Endothelial cell (in vitro differentiated cells): ENCODE measurements at places on chromosomes 2 and 18.
A peak's percentile ranks its signal among the peaks of the same experiment; 100 is the strongest.

DNA sequence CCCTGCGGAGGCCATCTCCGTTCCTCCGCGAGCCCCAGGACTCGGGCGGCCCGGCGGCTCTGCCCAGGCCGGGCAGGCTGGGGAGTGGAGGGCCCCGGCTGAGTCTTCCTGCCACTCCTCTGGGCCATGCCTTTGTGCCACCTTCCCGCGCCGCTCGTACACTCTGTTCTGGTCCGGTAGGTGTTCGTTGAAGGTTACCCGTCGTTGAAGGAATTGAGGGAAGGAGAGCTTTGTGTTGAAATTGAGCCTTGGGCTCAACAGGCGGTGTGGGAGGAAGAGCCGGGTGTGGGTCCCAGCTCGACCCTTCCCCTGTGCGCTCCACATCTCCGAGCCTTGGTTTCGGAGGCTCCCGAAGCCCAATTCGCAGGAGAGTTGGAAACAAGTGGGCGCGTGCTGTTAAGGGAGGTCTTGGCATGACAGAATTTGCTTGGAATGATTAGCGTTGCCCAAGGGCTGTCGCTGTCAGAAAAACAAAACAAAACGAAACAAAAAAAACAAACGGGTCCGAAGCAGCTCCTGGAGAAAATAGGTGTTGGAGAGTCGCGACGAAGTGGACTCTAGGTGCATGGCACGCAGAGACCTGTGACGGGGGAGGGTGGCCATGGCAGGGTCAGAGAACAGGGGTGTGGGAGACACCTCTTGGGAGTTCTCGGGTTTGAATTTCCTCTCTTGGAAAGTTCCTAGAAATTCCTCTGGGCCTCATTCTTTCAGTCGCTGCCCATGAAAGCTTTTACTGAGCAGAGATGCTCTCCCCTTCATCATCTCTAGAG, 1.2 kb upstream of the MZT2A start:
- DNase-seq, result peak; percentile 29

DNA sequence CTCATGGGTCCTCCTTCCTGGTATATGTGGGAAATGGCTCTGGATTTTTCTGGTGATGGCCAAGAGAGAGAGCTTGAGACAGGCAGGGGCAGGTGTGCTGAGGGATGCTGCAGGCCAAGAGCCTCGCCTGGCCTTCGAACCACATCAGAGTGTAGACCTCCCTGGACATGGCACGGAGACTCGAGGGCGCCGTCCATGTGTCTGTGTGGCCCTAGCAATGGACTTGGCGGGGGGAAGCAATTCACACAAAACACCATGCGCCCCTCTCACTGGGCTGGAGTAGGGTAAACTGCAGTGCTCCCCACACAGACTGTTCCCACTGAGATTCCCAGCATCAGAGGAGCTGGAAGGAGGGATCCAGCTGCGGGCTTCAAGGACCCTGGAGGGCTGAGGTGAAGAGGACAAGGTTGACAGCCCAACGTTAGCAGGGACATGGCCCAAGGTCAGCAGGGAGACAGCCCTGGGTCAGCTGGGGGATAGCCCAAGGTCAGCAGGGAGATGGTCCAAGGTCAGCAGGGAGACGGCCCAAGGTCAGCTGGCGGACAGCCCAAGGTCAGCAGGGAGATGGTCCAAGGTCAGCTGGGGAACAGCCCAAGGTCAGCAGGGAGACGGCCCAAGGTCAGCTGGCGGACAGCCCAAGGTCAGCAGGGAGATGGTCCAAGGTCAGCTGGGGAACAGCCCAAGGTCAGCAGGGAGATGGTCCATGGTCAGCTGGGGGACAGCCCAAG, 75.4 kb upstream of the HDAC4 start:
- DNase-seq, result no peak

DNA sequence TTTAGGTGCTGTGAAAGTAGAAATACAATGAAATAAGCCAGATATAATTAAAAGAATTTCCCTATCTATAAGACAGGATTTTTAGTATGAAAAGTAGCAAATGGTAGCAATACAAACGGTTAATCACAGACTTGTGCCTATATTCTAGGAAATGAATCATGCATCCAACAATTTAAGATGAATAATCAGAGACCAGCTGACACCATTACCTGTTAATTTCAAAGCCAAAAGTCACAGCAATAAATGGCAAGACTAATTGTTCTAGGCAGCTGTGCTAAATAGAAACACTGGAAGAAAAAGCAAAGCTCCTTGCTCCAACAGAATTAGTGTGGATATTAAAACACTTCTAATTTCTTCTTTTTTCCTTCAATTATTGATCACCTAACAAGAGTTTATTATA, 35.1 kb upstream of the MPP4 start:
- no peak for DNase-seq

DNA sequence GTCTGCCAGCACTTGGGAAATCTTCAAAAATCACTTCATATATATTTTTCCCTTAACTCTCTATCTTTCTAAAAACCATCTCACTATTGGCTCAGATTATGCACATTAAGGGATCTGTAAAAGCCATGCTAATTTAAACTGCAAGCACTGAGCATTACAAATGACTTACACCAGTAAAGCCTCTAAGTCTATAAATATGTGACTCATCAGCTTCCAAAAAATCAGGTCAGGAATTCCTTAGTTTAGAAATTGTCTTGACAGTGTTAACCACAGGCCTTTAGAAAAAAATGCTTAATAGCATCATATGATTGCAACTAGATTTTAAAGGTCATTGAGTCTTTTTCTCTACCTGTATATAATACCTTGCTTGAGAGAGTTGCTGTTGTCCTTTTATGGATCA, 1113.6 kb upstream of the PIK3C3 start:
- DNase-seq, result no peak

DNA sequence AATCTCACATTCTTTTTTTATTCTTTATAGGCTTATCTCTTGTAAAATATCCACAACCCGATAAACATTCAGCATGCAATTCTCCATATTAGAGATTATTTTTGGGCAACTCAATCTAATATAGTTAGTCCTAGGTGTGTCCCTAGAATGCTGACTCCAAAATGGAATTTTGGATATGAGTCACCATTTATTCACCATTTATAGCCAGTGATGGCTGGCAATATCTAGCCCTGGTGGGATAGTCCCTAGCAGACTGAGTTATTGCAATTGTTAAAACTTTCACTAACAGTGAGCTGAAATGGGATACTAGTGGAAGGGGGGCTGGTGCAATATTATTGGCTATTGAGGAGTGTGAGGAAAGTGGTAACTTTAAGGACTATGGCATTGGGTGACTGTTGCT, 401.6 kb downstream of the SLC4A3 start:
- no peak for DNase-seq

DNA sequence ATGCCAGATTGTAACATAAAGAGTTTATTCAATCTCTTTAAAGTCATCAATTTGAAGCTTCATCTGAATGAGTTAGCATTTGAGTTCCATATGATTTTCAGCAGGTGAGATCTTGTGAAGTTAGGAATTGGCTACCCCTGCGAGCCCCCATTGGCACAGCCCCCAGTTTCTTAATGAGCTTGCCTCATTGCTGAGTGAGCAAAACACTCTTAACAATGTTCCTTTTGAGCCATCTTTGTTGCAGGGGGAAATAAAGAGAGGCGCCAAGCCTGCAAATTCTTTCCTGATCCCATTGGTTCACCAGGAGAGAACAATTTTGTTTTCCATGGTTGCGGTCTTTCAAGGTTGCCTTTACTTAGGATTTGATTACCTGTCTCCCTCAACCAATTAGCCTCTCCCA, 18.7 kb downstream of the DPP10 start:
- no peak for DNase-seq

DNA sequence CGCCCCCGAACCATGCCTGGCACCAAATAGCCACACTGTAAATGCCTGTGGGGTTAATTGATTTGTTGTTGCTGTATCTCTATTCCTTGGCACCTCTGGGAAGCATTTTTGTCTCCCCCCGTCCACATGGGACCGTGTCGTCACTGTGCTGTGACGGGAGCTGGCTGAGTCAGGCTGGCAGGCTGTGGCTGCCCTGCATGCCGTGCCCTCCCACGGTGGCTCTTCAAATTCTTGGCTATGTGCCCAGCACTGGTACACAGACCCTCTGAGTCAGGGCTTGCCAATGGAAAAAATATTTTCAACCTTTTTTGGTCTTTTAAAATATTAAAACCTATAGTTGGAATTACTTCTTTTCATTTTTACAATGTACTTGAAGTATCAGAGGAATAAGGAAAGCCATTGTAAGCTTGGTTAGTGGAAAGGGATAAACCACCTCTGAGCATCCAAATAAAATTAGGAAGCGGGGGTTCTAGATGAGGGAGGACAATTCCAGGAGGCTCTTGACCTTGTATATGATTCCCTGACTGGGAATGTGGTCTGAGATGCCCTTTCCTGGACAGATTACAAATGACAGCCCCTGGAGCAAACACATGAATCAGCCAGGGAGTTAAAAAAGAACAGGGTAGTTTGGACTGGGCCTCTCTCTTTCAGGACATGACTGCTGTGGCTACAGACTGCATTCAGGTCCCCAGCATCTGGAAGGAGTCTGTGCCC, 59.4 kb downstream of the DGKD start:
- no peak for DNase-seq

DNA sequence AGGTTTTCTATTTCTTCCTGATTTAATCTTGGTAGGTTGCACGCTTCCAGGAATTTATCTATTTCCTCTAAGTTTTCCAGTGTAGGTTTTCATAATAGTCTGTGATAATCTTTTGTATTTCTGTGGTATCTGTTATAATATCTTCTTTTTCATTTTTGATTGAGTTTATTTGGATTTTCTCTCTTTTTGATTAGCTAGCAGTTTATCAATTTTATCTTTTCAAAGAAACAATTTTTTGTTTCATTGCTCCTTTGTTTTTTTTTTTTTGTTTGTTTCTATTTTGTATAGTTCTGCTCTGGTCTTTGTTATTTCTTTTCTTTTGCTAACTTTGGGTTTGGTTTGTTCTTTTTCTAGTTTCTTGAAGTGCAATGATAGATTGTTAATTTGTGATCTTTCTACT, 51.3 kb downstream of the G6PC2 start:
- no peak for DNase-seq

- peak; percentile 41 for DNase-seq
These were observed 10.5 kb downstream of the GDF7 start for GRCh38 chr2:20677301-20678085.

DNA sequence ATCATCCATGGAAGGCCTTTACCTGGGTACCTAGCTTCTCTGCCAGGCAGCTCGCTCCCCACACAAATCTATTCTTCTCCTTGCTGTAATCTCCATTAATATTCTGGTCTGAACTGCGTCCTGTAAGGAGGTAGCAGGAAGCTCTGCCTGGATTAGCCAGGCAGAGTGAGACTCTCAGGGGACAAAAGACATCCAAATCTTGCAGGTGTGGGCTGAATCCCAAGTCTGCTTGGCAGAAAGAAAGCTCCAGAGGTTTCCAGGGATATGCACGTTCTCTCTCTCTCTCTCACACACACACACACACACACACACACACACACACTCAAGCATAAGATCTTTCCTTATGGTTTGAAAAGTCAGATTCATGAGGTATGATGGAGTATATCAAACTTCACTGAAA, 66.5 kb downstream of the THNSL2 start:
- DNase-seq, result no peak

- no peak for DNase-seq
These were observed 11.0 kb downstream of the ADRA2B start for GRCh38 chr2:96105152-96105915.

DNA sequence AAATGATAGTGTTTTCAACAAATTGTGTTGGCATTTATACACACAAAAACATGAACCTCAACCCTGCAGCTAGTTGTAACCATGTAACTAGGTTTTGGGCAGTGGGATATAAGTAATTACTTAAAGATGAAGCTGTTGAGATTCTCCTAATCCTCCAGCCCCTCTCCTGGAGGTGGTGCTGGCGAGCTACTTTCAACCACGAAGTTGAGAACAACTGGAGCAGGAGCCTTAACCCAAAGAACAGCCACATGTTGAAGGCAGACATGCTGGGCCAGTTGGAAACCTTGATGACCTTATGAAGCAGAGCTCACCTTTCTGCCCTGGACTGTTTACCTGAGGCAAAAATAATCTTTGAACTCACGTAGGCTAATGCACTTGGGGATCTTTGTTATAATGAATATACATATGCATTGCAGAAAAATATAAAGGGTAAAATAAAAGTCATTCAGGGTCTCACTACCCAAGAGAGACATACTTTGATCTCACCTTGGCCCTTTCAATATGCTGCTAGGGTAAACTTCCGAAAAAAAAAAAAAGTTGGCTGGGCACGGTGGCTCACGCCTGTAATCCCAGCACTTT, 89.6 kb upstream of the NPAS2 start:
- peak; percentile 64 for DNase-seq

- no peak for DNase-seq
These were observed 15.2 kb downstream of the DOK1 start for GRCh38 chr2:74569686-74570085.

DNA sequence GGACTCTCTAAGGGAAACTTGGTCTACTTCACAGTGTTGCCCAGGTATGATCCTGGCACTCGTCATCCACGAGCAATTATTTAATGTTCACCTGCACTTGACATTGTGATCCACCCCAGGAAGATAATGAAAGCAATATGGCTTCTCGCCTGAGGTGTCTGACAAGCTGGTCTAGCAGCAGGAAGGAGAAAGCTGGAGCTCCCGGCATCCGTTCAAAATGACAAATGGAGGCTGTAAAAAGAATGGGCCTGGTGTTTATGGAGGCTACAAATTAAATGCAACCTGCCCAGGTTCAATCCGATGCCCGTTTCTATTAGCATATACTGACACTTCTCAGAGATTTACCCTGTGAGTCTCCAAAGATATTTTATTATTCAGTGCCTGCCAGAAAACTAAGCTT, 317.6 kb downstream of the CTNNA2 start:
- no peak for DNase-seq

- DNase-seq, result no peak
These were observed 145.9 kb downstream of the GFPT1 start for GRCh38 chr2:69241093-69241492.

- DNase-seq, result no peak
These were observed 116.4 kb upstream of the RBMS1 start for GRCh38 chr2:160610041-160610440.

DNA sequence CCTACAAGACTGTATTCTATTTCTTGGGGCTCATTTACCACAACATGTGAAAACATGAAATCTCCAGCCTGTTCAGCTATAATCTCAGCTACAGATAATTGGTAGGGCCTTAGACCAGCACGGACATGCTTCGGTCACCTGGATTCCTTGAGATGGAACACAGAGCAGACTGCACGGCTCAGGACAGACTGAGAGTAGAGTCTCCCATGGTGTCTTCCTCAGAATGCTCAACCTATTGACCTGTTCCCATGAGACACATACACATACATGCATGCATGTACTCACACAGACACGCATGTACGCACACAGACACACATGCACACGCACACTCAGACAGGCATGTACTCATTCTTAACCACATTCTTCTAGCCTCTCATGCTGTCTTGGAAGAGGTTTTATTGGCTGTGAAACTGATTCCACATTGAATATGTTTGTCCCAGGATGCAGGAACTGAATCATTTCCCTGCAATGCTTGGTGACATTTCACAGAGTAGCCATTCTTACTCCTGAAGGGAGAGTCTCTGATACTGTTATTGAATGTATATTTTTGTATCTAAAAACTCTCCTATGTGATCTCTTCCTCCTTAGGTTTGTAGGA, 23.5 kb upstream of the BZW1 start:
- DNase-seq, result no peak

DNA sequence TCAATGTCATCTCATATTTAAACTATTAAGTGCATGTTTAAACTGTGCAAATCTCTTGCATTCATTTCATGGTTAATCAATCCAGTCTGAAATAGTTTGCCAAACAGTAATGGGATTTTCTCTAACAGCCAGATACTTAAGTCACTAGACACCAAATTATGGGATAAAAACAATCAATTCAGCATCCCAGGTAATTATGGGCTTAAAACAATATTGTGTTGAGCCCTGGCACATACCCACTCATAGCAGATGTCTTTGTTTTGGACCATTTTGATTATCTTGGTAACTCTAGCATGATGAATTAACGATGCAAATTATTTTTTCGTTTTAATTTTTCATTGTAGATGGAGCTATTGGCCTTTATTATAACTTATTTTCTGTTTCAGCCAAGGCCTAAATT, 118.5 kb upstream of the CD302 start:
- no peak for DNase-seq
